Stimulated activated CD4-positive, alpha-beta T cell treated with anti-CD3 and anti-CD28 coated beads, Interleukin-1b, Interleukin-23, amount 100 ng/mL, for 1 hour (primary cell): ENCODE measurements at places on chromosomes 4 and X.

GRCh38 chr4:41590591-41590990 is 52.6 kb downstream of the LIMCH1 start:
- DNase-seq, result no peak

GRCh38 chr4:128483816-128484215 is 196.2 kb upstream of the PGRMC2 start:
- no peak for DNase-seq

GRCh38 chr4:114911111-114911510 is 202.3 kb downstream of the NDST4 start:
- no peak for DNase-seq

GRCh38 chrX:119942831-119943184 is 743 bp downstream of the NKAP start:
- no peak for DNase-seq

DNA sequence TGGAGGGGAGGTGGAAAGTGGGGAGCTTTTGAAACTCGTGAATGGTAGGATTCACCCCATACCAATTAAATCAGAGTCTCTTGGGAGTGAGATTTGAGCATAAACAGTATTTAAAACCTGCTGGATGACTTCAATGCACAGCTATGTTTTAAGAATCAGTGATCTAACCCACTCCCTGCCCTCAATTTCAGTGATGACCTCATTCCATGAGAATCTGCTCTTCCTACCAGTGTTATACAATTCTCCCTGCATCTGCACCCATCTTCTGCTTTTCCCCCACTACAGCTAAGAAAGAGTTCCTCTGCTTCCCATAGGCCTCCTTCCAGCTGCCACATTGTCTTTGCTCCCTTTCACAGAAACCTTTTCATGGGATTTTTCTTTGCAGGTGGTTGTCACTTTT is 18.3 kb upstream of the H2AZ1 start:
- no peak for DNase-seq

GRCh38 chrX:5388087-5388486 is 840.6 kb downstream of the NLGN4X start:
- DNase-seq, result no peak

DNA sequence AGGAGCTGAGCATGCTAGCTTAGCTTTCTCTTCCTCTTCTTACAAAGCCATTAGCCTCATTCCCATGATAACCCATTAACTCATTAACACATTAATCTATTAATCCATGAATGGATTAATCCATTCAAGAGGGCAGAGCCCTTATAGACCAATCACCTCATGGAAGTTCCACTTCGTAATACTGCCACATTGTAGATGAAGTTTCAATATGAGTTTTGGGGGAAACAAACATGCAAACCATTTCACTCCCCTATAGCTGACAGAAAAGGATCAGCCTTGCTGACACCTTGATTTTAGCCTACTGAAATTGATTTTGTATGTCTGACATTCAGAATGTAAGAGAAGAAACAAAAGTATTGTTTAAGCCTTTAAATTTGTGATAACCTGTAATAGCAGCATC is 251.8 kb upstream of the GALNTL6 start:
- DNase-seq, result no peak

GRCh38 chrX:139949703-139950102 is 15.6 kb downstream of the CXorf66 start:
- no peak for DNase-seq

- no peak for DNase-seq
Observed at GRCh38 chr4:95546221-95546620, 2.6 kb downstream of the UNC5C start.

DNA sequence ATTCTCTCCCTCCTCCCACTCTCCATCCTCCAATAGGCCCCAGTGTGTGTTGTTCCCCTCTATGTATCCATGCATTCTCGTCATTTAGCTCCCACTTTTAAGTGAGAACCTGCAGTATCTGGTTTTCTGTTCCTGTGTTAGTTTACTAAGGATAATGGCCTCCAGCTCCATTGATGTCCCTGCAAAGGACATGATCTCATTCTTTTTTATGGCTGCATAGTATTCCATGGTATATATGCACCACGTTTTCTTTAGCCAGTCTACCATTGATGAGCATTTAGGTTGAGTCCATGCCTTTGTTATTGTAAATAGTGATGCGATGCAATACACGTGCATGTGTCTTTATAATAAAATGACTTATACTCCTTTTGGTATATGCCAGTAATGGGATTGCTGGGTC is 100.3 kb upstream of the USP9X start:
- no peak for DNase-seq

DNA sequence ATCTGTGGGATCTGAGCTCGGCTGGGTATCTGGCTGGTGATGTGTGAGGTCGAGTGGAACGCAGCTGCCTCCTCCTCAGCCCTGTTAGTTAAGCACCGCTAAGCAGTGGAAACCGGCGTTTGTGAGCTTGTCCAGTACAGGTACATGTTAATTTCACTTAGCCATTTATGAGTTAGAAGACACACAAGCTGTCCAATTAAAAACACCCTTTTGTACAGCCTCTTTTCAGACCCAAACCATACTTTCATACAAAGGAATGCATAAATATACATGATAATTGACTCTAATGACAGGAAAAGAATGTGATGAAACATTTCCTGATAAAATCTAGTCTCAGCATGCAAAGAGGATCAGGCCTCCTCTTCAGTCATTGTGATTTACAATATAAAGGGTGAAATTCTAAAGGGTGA is 163.6 kb upstream of the FAT1 start:
- DNase-seq, result no peak

GRCh38 chr4:89538886-89539285 is 231.3 kb upstream of the GPRIN3 start:
- DNase-seq, result no peak

DNA sequence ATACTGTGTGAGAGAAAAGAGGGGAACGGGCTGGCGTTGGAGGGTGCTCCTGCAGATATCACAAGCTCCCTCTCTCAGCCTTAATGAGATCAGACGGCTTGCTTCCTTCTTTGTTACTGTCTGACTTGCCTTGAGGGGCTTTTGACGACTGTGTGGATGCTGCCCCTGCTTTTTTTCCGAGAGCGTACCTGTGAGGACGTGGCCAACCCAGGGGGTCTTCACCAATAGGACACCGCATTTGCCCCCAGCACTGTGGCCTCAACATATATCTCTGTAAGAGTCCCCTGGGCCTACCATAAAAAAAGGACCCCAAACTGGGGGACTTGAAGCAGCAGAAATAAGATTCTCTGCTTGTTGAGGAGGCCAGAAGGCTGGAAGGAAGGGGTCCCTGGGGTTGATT is 143.9 kb downstream of the SHOX start:
- no peak for DNase-seq

GRCh38 chr4:189597341-189597740 is 343.3 kb upstream of the FRG1 start:
- DNase-seq, result no peak

GRCh38 chrX:20500171-20500865 is 233.6 kb upstream of the RPS6KA3 start:
- no peak for DNase-seq

DNA sequence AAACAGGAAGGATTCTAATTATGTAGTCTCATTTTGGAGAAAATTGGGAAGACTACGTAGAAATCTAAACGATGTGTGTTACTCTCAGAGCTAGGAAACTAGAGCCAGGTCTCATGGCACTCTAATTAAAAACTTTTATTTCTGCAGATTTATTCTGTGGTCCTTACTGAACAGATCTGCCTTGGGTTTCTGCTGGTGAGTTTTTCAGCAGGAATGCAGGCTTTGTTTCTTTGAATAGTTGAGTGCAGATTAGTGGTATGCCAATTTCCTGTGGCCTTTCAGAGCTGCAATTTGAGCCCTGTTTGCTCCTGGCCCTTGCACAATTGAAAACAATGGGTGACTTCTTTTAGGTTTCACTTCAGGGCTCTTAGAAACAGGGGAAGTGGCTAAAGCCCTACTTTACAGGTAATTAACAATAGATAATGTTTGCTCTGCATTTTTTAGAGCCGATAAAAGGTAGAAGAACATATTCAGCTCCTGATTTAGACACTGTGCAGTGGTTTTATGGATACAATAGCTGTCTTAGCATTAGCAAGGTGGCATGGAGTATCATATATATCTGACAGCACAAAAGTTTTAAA is 21.8 kb downstream of the SPRY1 start:
- DNase-seq, result no peak

GRCh38 chr4:140078366-140078765 is 75.6 kb downstream of the MAML3 start:
- no peak for DNase-seq

DNA sequence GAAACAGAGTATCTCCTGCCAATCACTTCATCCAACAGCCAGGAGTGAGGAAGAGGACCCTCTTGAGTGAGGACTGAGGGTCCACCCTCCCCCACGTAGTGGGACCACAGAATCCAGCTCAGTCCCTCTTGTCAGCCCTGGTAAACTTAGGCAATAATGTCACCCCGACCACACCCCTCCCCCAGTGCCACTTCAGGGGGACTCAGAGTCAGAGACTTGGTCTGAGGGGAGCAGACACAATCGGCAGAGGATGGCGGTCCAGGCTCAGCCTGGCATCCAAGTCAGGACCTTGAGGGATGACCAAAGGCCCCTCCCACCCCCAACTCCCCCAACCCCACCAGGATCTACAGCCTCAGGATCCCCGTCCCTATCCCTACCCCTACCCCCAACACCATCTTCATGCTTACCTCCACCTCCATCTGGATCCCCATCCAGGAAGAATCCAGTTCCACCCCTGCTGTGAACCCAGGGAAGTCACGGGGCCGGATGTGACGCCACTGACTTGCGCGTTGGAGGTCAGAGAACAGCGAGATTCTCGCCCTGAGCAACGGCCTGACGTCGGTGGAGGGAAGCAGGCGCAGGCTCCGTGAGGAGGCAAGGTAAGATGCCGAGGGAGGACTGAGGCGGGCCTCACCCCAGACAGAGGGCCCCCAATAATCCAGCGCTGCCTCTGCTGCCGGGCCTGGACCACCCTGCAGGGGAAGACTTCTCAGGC is at the start of the genes CSAG1 and MAGEA12:
TSS of gene CSAG1 (minus strand) at position 461 of the 715 bp plus-strand sequence. CDS start 1,261 bp downstream, outside the sequence.
TSS of gene MAGEA12 (plus strand) at position 497 of the 715 bp plus-strand sequence. CDS start 2,405 bp downstream, outside the sequence.
- no peak for DNase-seq

- no peak for DNase-seq
Observed at GRCh38 chr4:10732235-10732913, 47.8 kb upstream of the CLNK start.

GRCh38 chrX:147850875-147851274 is 60.8 kb upstream of the FMR1 start:
- no peak for DNase-seq

DNA sequence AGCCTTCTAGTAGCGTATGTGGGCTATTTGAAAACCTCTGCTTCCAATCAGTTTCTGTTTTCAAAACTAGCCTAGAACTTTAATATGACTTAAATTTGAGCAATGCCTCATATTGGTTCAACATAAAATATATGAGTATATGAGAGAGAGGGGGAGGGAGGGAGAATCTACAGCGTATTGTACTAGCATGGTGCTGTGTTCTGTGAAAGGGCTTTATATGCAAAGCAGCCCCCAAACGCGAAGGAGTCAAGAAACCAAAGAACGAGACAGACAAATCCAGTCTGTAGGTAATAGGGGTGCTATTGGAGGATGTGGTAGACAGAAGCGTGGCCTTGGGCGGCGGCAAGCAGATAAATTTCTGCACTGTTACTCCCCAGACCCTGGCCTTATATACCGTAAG is 784 bp upstream of the ANXA5 start:
- no peak for DNase-seq

- no peak for DNase-seq
Observed at GRCh38 chr4:96598465-96598864, 758.6 kb downstream of the PDHA2 start.

- DNase-seq, result no peak
Observed at GRCh38 chrX:9538544-9539045, 73.7 kb downstream of the TBL1X start.

DNA sequence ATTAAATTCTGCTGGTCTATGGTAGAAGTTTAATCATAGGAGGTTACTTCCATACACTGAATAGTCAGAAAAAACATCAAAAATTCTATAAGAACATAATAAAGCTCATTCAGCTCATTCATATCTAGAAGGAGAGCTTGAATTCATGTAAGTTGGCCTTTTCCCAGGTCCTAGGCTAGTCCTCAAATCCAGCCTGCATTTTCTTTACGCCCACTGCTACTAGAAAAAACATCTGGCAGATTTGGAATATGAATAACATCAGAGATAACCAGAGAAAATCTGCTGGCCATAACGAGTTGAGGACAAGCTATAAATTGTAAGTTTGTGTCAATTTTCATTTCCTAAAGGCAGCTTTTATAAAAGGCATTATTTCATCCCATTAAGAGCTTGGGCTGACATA is 95.5 kb downstream of the MXRA5 start:
- DNase-seq, result no peak

DNA sequence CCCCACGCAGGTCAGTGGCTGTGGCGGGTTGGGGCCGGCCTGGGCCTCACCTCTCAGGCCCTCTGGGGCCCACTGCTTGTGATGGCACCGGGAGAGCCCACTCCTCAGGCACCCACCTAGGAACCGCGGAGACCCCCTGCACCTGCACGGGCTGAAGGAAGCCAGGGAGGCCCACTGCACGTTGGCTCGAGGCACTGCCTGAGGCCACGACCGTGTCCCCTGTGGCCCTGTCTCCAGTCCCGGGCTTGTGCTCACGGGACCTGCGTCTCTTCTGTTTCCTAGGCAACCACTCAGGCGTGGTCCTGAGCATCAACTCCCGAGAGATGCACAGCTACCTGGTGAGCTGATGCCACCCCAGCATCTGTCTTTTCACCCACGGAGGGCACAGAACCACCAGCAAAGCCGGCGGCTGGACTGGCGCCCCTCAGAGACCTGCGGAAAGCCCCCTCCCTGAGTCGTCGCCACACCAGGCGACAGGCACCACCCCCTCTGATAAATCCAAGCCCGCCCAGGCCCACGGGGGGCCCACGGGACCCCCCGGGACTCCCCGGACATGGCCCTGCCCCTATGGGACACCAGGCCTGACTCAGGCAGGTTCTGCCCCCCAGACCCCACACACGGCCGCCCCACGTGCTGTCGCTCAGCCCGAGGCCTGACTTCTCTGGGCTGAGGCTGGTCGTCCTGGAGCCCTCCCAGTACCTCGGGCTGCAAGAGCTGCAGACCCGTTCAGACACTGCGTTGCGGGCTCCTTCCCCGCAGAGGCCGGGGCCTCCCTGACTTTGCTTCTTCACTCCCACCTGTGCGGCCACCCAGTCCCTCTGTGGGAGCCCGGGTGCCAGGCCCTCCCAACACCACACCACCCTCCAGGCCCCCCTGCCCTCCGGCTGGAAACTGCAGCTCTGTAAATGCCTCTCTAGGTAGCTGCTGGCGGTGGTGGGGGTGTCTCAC is 199.5 kb downstream of the AFAP1 start:
- no peak for DNase-seq

- no peak for DNase-seq
Observed at GRCh38 chrX:18649498-18649951, 22.4 kb downstream of the RS1 start.
